ENCODE measurements at places on chromosomes 7 and 10.

DNA sequence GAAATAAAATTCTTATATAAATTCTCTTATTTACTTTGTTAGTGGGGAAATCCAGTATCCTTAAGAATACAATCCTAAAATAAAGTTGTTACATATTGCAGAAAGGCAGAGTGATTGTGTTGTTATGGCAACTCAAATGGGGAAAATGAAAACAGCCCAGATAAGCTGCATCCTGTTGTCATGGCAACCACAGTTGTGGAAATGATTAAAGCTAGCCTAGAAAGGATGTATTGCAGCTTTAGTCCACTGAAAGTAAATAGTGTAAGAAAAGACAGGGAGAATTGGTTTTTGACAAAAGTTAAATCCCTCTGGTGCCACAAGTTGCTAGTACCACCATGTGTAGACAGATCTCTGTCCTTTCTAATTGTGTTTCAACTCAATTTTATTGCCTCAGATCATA is 43.2 kb downstream of the BTRC start:
- DNase-seq, result peak; percentile 27

GRCh38 chr7:133040178-133040577 is 41.7 kb downstream of the CHCHD3 start:
- no peak for DNase-seq

GRCh38 chr10:13414855-13415254 is 66.8 kb upstream of the SEPHS1 start:
- no peak for DNase-seq

DNA sequence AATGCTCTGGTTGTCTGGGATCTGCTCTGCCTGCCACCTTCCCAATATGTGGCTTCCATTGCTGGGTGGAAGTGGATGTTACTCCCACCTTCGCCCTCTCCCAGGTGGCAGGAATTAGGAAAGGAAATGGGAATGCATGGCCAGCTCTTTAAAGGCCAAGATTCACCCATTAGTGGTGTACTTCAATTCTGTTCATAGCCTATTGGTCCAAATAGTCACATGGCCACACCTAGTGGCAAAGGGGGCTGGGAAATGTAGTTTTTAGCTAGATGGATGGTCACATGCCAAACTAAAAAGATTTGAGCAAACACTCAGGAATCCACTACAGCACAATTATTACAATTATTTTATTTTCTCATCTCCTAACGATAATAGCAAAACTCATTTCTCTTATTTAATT is 135.1 kb downstream of the NPY start:
- no peak for DNase-seq

- no peak for DNase-seq
Observed at GRCh38 chr7:14201353-14201752, 211.9 kb upstream of the ETV1 start.

- no peak for DNase-seq
Observed at GRCh38 chr10:2837674-2838073, 229.7 kb upstream of the PFKP start.

GRCh38 chr10:121615435-121615793 is 17.2 kb upstream of the FGFR2 start:
- no peak for DNase-seq

DNA sequence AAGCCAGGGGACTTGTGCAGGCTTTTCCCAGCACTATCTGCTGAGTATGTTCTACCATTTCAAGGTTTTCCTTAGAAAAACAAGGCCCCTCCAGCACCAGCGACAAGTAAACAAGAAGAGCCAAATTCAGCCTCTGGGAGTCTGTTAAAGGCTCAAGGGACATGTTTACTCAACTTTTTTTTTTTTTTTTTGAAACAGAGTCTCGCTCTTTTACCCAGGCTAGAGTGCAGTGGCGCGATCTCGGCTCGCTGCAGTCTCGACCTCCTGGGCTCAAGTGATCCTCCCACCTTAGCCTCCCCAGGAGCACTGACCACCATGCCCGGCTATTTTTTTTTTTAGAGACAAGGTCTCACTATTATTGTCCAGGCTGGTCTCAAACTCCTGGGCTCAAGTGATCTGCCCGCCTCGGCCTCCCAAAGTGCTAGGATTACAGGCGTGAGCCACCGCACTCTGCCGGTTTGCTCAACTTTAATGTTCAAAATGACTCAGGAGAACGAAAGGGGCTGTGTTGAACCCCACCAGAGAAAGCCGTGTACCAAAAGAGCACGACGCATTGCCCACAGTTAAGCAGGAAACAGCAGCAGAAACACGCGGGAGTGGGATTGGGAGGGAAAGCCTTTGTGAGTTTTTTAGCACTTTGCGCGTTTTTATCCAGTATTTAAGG is 772 bp downstream of the PRDX3 start:
- DNase-seq, result no peak

- no peak for DNase-seq
Observed at GRCh38 chr10:82668221-82668895, 793.4 kb downstream of the NRG3 start.

DNA sequence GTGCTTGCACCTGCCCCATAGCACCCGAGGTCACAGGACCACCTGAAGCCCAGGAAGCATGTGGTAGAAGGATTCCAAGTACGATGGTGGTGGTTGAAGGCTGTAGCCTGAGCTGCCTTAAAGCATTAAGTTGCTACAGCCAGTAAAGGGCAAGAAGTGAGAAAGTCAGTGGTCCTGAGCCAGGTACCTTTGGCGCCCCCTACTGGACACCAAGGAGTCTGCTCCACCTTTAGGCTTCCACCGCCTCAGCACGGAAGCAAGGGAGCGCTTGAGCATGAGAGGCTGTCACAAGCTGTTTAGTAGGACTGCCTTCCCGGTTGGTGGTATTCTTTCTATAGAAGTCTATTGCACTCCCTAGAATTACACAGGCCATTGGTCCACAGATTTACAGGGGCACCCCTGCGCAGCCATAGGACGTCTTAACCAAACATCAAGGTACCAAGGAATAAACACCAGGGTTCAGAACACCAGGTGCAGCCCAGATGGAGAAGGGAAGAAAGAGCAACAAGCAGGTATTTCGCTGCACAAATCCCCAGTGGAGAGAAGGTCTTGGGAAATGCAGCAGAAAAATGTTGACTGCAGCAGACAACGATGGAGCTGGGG is 2.2 kb downstream of the CRTAC1 start:
- DNase-seq, result peak; percentile 42

- DNase-seq, result no peak
Observed at GRCh38 chr10:44382981-44383748, 1.7 kb downstream of the CXCL12 start.

- DNase-seq, result no peak
Observed at GRCh38 chr10:124995605-124996004, 53.7 kb downstream of the ZRANB1 start.

- no peak for DNase-seq
Observed at GRCh38 chr10:129605986-129606518, 139.0 kb downstream of the MGMT start.

Measured in activated T-helper 2 cell treated with anti-CD3 and anti-CD28 coated beads, Interferon-gamma antibody, Interleukin-2, Interleukin-4, amounts not matched to agents 10 μg/mL and 5 μg/mL and 100 μg/mL, durations not matched to agents 14 hours and 24 hours and 36 hours (primary cell).